ENCODE measurements at places on chromosomes 2 and 18.
A peak's percentile ranks its signal among the peaks of the same experiment; 100 is the strongest.

DNA sequence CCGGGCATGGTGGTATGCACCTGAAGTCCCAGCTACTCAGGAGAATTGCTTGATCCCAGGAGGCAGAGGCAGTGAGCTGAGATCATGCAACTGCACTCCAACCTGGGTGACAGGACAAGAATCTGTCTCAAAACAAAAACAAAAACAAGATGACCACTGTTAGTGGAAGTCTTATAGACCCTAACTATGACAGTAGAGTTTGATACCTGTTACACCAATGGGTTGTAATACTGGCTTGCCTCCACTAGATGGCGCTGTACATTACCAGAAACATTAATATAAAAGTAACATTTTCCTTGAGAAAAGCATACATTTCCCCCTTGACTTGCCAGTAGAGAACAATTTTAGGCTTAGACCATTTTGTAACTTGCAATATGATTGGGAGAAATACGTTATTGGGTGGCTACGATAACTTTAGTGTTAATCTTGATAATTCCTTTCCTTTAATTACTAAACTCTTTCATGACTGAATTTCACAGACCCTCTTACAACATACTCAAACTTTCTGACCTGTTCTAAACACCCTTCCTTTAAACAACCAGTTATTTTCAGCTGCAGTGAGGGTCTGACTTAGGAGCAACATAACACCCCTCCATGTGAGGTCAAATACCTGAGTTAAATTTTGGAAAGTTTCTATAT is 19.5 kb downstream of the SLC25A52 start:
- peak; percentile 13 for DNase-seq

DNA sequence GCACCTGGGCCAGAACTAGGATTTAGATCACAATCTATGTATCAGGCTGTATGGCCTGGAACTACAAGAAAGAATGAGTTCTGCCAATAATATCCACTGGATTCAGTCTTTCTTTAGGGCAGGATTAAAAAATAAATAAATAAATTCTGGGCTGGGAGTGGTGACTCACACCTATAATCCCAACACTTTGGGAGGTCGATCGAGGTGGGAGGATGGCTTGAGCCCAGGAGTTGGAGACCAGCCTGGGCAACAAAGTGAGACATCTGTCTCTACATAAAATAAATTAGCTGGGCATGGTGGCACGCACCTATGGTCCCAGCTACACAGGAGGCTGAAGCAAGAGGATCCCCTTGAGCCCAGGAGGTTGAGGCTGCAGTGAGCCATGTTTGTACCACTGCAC is 8.1 kb downstream of the AMMECR1L start:
- no peak for DNase-seq

- DNase-seq, result no peak
Observed at GRCh38 chr2:25939257-25939668, 43.0 kb downstream of the KIF3C start.

DNA sequence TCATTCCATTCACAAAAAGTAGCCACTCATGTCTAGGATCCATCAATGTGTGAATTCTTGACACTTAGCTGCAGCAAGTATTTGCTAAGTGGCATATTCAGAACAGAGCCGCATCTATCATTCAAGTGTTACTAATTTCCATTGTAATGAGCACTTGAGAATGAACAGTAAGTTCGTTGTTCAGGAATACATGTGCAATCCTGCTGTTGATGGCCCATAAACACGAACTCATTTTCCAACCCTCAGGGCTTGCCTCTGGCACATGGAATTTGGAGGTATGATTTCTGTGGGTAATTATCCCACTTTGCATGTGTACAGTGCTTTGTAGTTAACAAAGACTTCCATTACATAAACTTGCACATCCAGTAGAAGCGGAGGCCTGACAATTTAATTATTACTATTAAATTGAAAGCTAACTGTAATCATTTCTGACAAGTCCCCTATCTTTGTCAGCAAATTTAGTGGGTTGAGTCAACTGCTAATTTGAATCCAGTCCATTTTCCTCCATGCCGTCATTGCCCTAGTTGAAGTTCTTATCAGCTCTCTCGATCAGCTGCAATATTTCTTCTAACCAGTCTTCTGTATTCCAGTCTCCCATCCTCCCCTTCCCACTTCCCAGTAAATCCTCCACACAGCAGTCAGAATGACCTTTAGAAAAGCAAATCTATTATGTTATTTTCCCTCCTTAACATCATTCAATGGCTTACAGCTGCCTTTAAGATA is 116.0 kb upstream of the AQP4 start:
- DNase-seq, result no peak

GRCh38 chr2:200619279-200619678 is 33.5 kb downstream of the AOX1 start:
- no peak for DNase-seq

- DNase-seq, result no peak
Observed at GRCh38 chr2:181165199-181165868, 184.9 kb downstream of the UBE2E3 start.

- no peak for DNase-seq
Observed at GRCh38 chr18:55237660-55238059, 278.4 kb upstream of the CCDC68 start.

DNA sequence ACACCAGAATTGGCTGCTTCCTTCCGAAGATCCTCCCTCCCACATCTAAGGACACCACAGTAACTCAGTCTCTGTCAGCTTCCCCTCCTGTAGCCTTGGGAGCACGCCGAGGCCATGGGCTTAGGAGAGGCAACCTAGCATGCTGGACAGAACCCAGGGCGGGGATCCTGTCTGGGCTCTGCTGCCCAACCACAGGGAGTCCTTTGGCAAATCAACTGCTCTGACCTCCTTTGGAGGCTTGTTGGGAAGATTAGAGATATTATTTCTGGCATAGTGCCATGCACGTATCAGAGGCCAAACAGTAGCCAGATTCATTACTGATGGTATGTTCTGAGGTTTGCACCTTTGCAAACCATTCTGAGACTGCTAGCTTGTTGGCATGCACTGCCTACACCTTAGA is 262.7 kb upstream of the EPAS1 start:
- no peak for DNase-seq

DNA sequence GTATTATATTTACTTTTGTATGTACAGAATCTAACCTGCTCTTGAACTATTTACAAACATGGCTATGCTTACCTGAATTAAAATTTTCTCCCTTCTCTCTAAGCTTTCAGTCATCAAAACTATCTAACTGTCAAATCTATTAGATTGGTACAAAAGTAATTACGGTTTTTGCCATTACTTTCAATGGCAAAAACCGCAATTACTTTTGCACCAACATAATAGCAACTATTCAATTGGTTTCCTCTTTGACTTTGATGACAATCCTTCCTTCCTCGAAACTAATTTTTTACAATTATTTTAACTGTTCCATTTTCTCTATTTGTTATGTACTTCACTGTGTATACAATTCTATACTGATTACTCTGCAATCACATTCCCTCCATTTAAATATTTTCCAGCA is 1019.4 kb upstream of the CDH2 start:
- no peak for DNase-seq

- DNase-seq, result no peak
Observed at GRCh38 chr18:38367473-38367872, 801.9 kb upstream of the CELF4 start.

DNA sequence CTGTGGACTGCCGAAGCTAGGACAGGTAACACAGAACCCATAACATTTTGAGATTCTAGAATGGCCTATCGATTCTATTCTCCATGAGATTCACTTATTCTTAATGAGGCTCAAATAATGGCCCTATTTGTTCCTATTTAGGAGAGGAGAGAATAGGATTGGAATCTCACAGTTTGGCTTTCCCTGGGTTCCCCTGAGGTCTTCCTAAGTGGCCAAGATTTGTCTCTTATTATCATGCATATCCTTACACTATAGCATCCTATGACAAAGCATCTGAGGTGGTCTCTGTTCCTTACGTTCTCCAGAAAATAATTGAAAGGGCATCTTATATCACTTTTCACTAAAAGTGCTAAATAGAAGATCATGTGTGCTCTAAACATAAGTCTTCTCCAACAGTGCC is 9.5 kb downstream of the WDPCP start:
- no peak for DNase-seq

GRCh38 chr2:133253793-133254192 is 314.5 kb downstream of the NCKAP5 start:
- no peak for DNase-seq

DNA sequence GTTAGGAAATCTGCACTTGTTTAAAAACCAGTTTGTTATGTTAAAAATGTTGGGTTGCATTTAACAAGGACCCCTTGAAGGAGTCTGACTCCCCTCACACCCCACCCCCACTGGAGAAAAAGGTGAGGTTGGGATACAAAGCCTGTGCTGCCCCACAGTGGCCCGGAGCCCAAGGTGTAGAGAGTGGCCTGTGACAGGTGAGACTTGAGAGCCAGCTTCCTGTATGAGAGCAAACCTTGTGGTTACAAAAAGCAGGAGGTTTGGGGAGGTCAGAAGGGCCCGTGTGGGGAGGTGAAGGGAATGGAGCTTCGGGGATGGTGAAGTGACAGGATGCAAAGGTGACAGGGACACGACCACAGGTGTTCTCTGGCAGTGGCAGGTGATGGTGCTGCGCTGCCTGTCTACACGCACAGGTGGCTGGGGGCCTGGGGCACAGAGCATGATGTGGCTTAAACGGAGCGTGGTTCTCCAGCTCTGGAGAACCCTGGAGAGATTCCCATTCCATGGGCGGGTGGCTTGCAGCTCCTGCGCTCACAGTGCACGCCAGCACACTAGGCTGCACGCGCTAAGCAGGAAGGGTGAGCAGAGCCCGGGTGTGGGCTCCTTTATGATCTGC is 29.0 kb downstream of the IMPA2 start:
- no peak for DNase-seq

- no peak for DNase-seq
Observed at GRCh38 chr2:8285081-8285480, 396.8 kb upstream of the ID2 start.

GRCh38 chr2:234840336-234840735 is 111.5 kb upstream of the SH3BP4 start:
- no peak for DNase-seq

GRCh38 chr2:102826904-102827303 is 65.1 kb downstream of the TMEM182 start:
- DNase-seq, result no peak

DNA sequence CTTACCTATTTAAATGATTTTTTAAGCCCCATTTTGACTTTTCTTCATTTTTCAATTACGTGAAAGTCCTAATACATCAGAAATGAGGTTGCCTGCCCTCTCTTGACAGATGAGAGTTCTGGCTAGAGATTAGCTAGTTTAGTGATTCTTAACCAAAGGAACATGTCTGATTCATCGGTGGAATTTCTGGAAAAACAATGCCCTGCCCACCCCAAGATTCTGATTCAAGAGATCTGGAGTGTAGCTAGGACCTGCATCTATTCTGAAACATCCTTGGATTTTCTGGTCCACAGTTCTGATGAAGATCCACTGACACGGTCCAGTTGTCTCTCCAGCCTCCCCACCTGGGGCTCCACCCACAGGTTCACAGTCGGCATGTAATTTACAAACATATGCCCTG is 111.2 kb downstream of the KLF7 start:
- no peak for DNase-seq

DNA sequence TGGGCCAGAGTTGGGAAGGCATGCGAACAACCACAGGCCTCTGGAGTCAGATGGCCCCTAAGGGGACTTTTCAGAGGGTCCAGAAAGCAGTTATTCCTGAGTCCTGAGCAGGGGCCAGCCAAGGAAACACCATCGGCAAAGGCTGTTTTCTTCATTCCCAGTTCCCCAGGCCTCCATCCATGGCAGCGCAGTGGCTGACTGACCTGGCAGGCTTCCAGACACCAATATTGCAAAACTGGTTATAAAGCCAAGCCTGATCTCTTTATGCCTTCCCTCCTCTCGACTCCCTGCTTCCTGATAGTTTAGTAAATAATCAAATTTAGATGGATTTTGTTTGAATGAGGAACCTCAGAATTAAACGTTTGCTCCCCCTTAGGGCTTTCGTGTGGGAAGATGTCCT is 133.4 kb upstream of the ITGA6 start:
- DNase-seq, result no peak

DNA sequence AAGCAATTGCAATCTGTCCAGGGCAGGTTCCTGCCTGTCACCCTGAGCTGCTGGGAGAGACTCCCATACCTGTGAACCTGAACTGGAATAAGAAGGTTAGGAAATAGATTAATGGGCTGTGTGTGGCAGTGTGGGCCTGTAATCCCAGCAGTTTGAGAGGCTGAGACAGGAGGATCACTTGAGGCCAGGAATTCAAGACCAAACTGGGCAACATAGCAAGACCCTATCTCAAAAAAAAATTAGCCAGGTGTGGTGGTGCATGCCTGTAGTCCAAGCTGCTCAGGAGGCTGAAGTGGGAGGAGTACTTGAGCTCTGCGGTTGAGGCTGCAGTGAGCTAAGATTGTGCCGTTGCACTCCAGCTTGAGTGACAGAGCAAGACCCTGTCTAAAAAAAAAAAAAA is 127.7 kb upstream of the DSEL start:
- no peak for DNase-seq

GRCh38 chr2:96860065-96861029 is 2.5 kb upstream of the ANKRD39 start:
- no peak for DNase-seq

GRCh38 chr2:22800412-22800811 is 584.6 kb upstream of the KLHL29 start:
- DNase-seq, result no peak

- DNase-seq, result no peak
Observed at GRCh38 chr2:42795841-42796301, 3.5 kb upstream of the HAAO start.

- DNase-seq, result no peak
Observed at GRCh38 chr18:21914739-21915319, 174.2 kb downstream of the MIB1 start.

DNA sequence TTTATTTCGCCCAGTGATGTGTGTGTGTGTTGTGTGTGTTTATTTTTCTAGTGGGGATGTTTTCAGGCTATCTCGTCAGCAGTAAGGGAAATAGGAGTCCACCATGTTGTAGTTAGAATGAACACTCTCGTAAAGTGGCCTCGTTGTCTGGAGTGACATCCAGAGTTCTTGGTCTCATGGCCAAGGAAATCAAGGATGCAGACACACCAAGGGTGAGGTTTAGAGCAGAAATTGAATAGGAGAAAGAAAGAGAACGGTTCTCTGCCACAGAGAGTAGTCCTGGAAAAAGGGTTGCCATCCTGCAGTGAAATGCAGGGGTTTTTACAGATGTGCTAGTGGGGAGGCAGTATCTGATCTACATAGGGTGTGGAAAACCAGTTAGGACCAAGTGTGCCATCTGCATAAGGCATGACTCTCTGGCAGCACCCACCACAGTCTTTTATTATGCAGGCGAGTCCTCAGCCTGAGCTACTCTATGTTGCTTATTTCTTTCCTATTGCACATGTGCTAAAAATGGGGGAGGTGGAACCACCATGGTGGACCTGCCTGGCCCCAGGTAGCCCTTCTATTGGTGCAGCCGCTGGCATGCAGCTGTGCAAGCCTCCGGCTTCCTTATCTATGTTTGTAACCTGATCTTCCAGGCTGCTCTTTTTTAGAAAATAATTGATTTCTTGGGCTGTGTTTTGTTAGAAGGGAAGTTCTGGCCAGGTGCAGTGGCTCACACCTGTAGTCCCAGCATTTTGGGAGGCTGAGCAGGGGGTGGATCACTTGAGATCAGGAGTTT is 23.2 kb downstream of the RALB start:
- DNase-seq, result no peak

Measured in stimulated activated CD8-positive, alpha-beta memory T cell treated with anti-CD3 and anti-CD28 coated beads, Interleukin-7, amount 100 ng/mL, for 1 hour (primary cell).